ENCODE measurements at places on chromosomes 2 and 18. TPM values are rescaled to one million over a fixed set of nuclear protein-coding genes. Genes with fewer than 3 reads are reported as not detected.

The RGPD4 gene
- total RNA-seq = not detected

The VWC2L gene
- total RNA-seq = not detected

The NCL gene
- total RNA-seq = 263 TPM

The CTAGE1 gene
- 0.06 TPM for total RNA-seq

The PCARE gene
- not detected for total RNA-seq

The SKOR2 gene
- not detected for total RNA-seq

The COL3A1 gene
- total RNA-seq = 371 TPM

The ACAA2 gene
- 84.2 TPM for total RNA-seq

The FAM110C gene
- 41.8 TPM for total RNA-seq

The RAPH1 gene
- total RNA-seq = 51.6 TPM

The CRYGC gene
- total RNA-seq = not detected

The SLC16A14 gene
- 8.8 TPM for total RNA-seq

DNA sequence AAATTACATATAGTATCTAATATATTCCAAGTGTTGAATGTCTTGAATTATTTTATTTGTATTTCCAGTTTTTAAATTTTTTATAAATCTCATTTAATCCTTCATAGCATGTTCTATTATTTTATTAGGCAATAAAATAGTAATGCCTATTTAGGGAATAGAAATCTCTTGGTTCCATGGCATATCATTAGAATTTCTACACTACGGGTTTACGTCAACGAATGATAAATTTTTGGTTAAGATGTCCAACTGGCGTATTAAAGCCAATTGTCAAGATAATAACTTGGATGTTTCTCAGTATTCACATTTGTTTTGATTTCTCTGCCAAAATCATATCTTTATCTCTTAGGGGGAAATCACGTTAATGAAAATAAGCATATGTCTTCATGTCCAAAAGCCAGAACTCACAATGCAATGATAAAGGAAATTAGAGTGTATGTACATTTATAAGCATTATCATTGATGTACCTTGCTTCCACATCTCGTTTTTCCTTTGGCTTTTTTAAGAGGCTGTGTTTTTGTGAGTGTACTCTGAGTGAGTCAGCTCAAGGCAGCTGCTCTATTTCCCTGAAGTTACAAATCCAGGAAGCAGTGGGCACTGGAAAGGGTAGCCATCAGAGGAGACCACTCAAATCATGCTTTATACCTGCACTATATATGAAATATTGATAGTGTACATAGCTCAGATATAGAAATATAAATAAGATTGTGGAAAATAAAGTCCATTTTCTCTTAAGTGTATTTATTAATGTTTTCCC, 115.8 kb upstream of the PDE1A start:
- DNase-seq = no peak

GRCh38 chr2:152490686-152491455, 155.9 kb downstream of the FMNL2 start:
- DNase-seq = no peak

DNA sequence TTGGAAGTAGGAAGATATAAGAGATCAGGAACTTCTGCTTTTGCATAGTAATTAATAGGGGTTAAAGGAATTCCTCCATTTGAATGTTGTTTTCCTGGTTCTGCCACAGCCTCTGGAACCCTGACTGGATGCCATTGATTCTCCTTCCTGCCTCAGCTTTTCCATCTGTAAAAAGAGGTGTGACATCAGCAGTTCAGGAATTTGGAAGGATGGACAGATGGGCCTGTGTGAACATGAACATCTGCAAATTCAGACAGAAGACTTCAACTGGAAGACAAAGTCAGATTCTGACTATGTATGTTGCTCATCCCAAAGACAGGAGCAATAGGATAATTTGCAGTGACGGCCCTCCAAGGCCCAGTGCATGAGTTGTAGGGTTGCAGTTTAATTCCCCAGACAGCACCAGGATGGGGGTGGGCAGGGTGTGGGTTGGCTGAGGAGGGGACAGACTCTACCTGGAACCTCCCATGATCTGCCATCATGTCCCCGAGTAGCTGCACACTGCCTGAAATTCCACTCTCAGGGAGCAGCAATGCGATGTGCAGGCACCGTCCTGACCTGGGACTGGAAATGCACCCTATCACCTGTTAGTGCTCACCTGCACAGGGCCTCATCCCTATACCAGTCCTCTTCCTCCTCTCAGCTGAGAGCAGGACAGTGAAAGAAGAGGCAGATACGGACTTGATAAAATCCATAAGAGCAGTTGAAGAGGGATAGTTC, 98.9 kb upstream of the EPAS1 start:
- no peak for DNase-seq

DNA sequence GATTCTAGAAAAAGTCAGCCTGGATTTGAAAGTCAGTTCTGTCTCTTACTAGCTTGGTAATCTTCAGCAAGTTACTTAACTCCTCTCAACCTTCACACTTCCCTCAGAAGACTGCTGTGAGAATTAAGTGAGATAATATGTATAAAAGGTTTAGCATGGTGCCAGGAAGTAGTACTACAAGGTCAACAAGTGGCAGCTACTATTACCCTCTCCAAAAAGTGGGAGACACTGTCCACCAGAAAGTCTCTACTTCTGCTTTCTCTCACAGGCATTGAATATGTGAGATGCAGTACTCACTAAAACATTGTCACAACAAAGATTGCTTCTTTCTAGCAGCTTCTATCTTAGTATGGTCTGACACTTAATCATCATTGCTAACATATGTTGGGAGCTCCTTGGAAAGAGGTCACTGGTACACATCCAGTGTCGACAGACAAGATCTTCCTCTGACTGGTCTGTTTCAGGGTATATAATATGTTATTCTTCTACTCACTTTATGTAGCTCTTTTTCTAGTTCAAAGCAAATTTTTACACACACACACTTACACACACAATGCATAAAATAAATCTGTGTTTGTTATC, 47.9 kb downstream of the DOCK10 start:
- no peak for DNase-seq

GRCh38 chr2:195932-196331, 67.9 kb downstream of the SH3YL1 start:
- DNase-seq = no peak

- DNase-seq = no peak
Observed at GRCh38 chr18:23377669-23378301, 75.3 kb upstream of the RIOK3 start.

- no peak for DNase-seq
Observed at GRCh38 chr2:199228887-199229819, 228.6 kb downstream of the SATB2 start.
